ENCODE measurements at places on chromosomes 5 and 9.

DNA sequence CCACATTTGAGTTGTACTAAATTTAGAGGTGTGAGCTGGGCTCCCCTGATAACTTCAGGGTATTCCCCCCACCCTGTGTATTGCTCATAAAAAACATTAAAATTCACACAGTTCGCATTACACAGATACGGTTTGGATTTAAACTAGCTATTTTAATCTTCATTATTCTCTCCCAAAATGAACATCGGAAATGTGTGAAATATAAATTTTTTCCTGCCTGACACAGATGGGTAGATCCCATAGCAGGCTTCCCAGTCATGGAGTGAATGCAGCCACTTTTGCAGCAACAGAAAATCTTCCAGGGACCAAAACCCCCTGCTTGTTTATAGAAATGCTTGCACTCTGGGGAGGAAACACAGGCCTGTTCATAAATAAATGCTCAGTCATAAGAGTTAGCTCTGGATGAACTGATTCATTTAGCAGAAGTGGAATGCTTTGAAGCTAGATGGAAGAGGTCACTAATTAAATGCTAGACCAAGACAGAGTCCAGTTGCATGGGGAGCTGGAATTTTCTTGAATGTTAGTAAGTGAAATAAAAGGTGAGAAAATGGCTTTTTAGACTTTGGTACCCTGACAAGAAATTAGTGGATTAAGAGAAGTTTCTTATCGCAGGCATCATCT, 115.6 kb downstream of the PDE8B start:
- no peak for DNase-seq

DNA sequence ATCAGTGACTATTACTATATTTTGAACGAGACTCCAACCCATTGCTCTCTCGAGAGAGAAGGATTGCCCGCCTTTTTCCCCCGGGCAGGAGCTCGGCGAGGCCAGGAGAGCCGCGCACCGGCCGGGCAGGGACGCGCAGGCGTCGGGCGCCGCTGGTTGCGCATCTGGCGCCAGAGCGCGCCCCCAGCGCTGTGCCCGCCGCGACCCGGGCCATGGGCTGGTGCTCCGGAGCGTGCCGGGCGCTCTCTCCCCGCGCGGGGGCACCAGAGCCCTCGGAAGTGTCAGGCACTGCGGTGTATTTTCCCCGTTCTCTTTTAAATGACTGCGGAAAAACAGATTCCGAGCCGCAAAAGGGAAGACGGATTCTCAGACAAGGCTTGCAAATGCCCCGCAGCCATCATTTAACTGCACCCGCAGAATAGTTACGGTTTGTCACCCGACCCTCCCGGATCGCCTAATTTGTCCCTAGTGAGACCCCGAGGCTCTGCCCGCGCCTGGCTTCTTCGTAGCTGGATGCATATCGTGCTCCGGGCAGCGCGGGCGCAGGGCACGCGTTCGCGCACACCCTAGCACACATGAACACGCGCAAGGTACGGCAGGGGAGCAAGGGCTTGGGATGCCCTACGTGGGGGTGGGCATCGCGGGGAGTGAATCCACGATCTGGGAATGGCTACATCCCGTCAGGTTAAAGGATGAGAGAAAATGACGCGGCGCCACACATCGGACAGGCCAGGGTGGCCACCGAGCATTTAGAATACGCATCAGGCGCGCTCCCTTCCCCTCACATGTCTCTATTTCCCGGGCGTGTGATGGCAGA, 1.1 kb upstream of the NTRK2 start:
- DNase-seq: no peak

DNA sequence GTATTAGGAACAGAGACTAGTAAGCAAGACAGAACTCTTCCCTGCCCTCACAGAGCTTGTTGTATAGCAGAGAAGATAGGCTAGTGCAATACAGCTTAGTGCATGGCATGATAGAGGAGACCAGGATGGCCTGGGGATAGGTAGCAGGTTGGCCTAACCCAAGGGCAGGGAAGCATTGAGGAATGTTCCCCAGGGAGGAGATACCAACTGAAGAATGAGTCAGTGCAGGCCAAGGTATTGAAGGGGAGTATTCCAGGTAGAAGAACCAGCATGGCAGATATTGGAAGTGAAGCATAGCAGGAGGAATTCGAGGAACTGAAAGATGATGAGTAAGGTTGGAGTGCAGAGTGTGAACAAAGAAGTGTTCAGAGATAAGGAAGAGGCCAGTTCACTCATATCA, 138.6 kb upstream of the DHFR start:
- no peak for DNase-seq

GRCh38 chr9:33222031-33222430, 17.9 kb upstream of the SPINK4 start:
- DNase-seq: no peak

- DNase-seq: no peak
Observed at GRCh38 chr5:72438141-72438540, 69.1 kb downstream of the ZNF366 start.

DNA sequence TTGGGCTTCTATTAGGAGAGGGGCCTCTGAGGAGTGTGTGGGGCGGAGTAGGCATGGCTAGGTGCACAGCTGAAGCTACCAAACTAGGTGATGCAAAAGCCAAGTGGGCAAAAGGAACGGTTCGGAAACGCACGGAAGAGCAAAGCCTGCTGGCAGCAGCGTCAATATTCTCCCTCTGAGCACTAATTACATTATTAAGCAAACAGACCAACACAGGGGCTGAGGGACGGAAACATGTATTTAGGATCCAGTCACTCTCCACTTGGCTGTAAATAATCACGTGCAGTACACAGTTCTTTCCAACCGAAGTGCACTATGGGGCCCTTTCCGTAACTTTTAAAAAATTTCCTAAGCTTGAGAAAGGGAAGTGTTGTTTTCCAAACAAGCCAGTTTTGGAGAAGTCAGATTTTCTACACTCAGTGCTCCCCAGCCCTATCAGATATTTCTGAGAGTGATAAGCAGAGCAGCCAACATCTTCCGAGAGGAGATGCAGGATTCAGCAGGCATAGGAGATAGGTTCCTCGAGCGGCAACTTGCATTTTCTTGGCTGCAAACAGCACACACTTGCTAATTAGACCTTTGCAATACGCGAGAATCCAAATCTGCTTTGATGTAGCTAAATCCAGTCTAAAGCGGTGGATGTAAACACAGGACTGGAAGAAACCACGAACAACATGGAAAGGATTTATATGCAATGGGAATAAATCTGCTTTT, 217.2 kb upstream of the TBCA start:
- DNase-seq: no peak

- no peak for DNase-seq
Observed at GRCh38 chr5:147701468-147701867, 81.1 kb downstream of the JAKMIP2 start.

GRCh38 chr5:40441733-40442132, 238.0 kb upstream of the PTGER4 start:
- no peak for DNase-seq

- no peak for DNase-seq
Observed at GRCh38 chr9:94987731-94988130, 261.2 kb downstream of the AOPEP start.

- DNase-seq: no peak
Observed at GRCh38 chr5:100800562-100800961, 102.5 kb downstream of the ST8SIA4 start.

- DNase-seq: no peak
Observed at GRCh38 chr9:117377046-117377445, 37.8 kb downstream of the ASTN2 start.

GRCh38 chr9:3224931-3225330, 300.9 kb downstream of the RFX3 start:
- no peak for DNase-seq

- no peak for DNase-seq
Observed at GRCh38 chr5:116686438-116686837, 111.8 kb upstream of the SEMA6A start.

- DNase-seq: no peak
Observed at GRCh38 chr5:117393125-117393524, 818.5 kb upstream of the SEMA6A start.

DNA sequence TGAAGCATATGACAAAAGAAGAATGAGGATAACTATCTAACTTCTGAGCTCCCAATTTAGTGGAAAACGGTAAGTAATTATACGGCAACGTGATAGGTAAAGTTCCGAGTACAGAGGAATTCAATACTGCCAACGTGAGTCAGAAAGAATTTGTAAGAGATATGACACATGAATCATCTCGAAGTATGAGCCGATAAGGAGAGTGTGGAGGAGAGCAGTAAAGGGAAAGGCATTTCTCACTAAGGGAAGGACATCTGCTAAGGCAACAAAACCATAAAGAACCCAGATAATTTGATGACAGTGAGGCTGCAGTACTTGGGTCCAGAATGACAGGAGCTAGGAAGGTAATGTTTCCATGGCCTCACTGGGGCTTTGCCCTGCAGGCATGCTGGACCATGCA, 11.0 kb downstream of the MPDZ start:
- no peak for DNase-seq

DNA sequence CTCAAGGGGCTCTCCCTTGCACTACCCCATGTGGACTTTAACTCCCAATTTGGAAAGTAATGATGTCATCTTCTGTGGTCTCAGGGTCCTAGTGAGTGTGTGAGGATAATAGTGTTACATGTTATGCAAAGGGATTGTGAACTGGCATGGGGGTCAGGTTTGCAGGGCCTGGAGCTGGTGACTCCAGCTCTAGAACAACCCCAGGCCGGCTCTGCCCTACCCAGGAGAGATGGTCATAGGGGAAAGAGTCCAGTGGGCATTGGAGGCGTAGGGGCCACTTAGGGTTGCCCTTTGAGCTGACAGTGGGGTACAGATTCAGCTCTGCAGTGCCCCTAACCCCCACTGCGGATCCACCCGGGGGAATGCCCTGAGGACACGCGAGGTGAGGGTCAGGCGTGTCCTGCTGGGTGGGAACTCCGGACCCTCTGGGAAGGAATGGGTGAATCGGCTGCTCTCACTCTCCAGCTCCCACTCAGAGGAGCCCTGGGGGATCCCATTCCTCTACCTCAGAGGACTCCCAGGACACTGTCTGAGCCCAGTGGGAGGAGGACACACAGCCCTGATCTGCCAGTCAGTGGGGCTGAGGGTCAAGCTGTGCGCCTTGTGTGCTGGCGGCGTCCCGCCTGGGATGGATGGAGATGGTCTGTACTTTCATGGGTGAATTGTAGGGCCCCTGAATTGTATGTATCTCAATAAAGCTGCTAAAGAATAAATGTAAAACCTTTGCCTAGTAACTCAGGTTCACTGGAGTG, 2.5 kb upstream of the NKD2 start:
- no peak for DNase-seq

GRCh38 chr9:87372356-87372851, 125.3 kb upstream of the DAPK1 start:
- DNase-seq: no peak
